ENCODE measurements at places on chromosomes 2 and 18.

GRCh38 chr2:27849558-27850205 lies 40.5 kb downstream of the RBKS start:
- no peak for DNase-seq

DNA sequence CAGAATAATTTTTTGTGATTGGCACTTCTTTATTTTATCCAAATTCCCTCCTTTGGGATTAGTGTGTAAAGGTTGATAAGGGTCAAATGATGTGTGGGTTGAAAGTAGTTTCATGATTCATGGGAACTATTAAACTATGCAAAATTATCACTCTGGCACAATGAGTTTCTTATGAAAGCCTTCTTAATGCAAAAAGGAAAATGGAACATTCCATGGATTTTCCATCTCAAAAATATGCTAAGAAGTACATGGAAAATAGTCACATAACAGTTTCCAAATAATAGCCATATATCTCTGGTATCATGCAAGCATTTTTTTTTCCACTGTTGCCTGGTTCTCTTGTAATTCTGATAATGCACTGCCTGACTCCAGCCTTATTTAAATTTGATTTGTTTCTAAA lies 639.7 kb downstream of the NR4A2 start:
- DNase-seq, result no peak

DNA sequence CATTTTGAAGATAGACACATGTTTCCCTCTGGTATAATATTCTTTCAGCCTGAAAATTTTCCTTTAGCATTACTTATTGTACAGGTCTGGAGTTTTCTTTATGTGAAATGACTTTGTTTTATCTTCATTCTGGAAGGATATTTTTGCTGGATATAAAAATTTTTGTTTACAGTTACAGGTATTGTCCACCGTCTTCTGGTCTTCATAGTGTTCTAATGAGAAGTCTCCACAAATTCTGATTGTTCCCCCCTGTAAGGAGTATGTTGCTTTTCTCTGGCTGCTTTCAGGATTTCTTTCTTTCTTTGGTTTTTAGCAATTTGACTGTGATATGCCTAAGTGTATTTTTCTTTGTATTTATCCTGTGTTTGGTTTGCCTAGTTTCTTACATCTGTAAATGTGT lies 15.0 kb downstream of the UBXN4 start:
- DNase-seq, result no peak

- no peak for DNase-seq
Measured at GRCh38 chr2:72716601-72717000, 109.2 kb downstream of the EXOC6B start.

- DNase-seq, result no peak
Measured at GRCh38 chr18:68480196-68480595, 234.7 kb downstream of the TMX3 start.

GRCh38 chr18:10006311-10006893 lies 92.6 kb downstream of the VAPA start:
- DNase-seq, result no peak

DNA sequence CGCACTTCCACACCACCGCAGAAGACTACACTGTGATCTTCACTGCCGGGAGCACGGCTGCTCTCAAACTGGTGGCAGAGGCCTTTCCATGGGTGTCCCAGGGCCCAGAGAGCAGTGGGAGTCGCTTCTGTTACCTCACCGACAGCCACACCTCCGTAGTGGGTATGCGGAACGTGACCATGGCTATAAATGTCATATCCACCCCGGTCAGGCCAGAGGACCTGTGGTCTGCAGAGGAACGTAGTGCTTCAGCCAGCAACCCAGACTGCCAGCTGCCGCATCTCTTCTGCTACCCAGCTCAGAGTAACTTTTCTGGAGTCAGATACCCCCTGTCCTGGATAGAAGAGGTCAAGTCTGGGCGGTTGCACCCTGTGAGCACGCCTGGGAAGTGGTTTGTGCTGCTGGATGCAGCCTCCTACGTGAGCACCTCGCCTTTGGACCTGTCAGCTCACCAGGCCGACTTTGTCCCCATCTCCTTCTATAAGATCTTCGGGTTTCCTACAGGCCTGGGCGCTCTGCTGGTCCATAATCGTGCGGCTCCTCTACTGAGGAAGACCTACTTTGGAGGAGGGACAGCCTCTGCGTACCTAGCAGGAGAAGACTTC lies 12.5 kb downstream of the MOCOS start:
- DNase-seq, result no peak

- no peak for DNase-seq
Measured at GRCh38 chr2:98134172-98135005, 47.4 kb downstream of the VWA3B start.

DNA sequence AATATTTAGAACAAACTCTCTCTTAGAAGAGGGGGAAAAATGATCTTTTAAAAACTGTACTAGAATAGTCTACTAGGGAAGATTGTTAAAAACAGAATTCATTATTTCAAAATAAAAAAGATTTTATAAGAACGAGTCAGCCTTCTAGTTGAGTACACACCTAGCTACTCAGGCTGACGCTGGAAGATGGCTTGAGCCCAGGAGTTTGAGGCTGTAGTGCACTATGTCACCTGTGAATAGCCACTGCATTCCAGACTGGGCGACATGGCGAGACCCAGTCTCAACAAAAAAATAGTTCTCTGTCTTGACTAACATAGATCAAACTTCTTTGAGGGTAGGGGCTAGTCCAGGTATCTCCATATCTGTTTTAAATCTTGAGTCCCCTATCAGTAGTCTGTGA lies 33.9 kb downstream of the ERLEC1 start:
- DNase-seq, result no peak

DNA sequence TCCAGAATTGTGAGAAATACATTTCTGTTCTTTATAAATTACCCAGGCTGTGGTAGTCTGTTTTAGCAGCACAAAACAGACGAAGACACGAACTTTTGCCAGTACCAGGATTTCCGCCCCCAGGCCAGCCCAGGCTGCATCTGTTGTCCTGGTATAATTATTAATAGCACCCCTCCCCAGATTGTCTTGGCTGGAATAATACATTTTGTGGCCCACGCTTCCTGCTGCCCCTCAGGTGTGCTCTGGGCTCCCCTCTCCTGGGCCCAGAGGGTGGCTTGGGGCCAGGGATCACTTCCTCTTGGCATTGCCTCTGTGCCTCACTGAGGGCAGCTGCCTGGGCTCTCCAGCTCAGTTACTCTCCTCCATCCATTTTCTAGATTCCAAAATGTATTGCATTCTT lies 102.1 kb upstream of the HS6ST1 start:
- DNase-seq, result no peak

DNA sequence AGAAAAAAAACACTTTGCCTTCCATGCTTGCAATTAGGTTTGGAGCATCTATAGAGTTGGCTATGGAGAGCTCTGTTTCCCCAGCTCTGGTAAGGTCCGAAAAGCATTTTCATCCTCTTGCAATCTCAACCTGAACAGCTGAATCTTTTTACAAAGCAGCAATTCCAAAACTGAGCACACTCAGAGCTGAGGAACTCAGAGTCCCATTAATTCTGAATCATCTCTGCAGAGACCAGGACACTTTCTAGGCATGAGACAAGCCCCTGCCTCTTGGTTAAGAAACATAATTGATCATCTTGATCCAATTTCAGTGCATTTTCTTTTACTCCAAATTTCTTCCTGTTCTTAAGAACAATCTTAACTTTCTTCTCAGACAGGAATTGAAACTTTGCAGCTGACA lies 4.2 kb downstream of the CNGA3 start:
- DNase-seq, result no peak

GRCh38 chr2:211055438-211055837 lies 499.0 kb downstream of the CPS1 start:
- no peak for DNase-seq

- no peak for DNase-seq
Measured at GRCh38 chr2:83582589-83582988, 876.5 kb downstream of the SUCLG1 start.

GRCh38 chr18:38460657-38461056 lies 895.1 kb upstream of the CELF4 start:
- no peak for DNase-seq

- DNase-seq, result no peak
Measured at GRCh38 chr2:142721015-142721414, 156.4 kb upstream of the KYNU start.

DNA sequence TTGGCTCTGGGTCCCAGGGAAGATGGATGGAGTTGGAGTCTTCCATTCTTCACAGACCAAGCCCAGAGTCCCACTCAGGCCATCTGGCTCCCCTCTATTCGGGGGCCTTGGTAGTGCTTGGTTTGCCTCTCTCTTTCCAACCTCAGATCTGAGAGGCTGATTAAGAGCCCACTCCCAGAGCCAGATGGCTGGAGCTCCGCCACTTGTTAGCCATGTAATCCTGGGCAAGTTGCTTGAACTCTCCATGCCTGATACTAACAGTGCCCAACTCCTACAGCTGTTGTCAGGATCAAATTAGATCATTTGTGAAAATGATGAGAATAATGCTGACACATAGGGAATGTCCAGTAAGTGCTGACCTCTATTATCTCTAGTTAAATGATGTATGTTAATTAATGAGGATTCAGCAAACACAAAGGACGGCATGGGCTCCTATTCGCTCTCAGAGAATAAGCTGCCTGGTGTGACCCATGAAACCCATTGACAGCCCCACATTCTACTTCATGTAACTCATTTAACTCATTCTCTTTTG lies 46.6 kb upstream of the SLC14A1 start:
- no peak for DNase-seq

GRCh38 chr18:36811955-36812354 lies 16.8 kb downstream of the TPGS2 start:
- DNase-seq, result no peak

- no peak for DNase-seq
Measured at GRCh38 chr2:23767876-23768621, 158.9 kb downstream of the ATAD2B start.

- no peak for DNase-seq
Measured at GRCh38 chr2:42338567-42339190, 22.3 kb downstream of the COX7A2L start.

- no peak for DNase-seq
Measured at GRCh38 chr2:220394433-220394832, 767.0 kb downstream of the SLC4A3 start.

- no peak for DNase-seq
Measured at GRCh38 chr18:49757513-49758262, 55.6 kb downstream of the ACAA2 start.

DNA sequence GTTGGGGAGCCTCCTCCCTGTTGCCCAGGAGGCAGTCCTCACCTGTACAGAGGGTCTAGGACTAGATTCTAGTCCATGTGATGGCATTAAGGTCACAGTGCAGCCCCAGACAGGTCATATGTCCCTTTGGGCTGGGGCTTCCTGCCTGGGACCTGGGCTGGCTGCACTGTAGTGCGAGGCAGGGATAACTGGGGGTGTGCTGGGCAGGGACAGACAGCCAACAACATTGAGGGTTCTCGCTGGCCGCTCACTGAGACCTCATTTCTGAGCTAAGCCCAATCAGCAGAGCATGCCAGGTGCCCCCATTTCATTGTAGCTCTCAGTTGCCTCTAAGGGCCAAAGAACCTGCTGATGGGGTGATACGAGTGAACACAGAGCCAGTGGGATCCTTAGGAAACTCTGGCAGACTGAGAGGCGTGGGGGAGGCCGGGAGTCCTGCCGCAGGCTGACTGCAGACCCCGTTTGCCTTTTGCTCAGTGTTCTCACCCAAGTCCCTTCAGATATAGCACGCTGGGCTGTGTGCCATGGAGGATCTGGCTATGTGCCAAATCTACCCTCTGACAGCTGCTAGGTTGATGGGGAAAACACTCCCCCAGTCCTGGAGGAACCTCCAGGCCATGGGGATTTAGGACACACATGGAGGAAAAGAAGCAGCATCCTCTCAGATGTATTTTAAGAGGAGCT lies 51.9 kb downstream of the DYSF start:
- no peak for DNase-seq

DNA sequence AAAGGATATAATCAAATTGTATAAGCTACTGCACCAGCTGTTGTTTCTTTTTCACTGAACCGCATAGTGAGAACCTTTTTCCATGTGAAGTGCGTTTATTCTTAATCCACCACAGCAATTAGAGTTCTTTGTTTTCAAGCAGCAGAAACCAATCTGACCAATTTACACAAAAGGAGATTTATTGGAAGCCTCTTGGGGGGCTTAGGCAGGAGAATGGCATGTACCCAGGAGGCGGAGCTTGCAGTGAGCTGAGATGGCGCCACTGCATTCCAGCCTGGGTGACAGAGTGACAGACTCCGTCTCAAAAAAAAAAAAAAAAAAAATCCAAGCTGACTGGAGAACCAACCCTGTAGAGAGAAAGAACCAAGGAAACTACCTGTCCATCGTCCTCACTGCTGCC lies 10.0 kb downstream of the ADNP2 start:
- DNase-seq, result no peak

DNA sequence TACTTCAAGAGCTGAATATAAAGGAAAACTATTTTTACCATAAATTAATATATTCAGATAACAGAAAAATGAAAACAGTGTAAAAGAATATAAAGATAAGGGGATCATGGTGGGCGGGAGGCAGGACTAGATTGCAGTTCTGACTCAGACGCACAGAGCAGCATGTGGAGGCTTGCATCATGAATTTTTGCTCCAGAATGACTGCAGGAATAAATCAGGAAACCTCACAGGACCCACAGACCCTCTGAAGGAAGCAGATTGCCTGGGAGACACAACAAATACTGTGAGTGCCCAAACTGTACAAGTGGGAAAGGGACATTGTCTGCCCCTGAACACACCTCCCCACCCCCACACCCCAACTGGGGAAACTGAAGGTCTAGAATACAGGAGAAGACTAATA lies 19.2 kb upstream of the SIGLEC15 start:
- DNase-seq, result no peak

- DNase-seq, result no peak
Measured at GRCh38 chr18:10705786-10706185, 180.0 kb downstream of the NAPG start.

GRCh38 chr2:224263571-224264043 lies 138.3 kb downstream of the FAM124B start:
- no peak for DNase-seq

DNA sequence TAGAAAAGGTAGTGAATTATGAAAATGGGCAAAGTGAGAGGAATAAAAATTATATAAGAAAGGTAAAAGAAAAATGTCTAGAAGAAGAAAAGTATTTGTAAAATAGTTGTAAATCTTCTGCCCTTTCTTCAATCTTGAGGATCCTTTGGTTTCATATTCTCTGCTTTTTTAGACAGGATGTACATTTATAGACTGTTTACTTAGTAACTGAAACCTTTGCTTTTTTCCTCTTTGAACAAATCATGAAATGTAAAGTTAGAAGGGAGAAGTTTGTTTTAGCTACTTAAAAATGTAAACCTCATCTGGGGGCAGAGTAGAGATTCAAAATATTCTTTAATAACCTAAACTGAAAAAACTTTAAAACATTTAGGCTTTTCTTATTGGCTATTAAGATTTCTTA lies 150.4 kb upstream of the ITGA4 start:
- DNase-seq, result no peak

DNA sequence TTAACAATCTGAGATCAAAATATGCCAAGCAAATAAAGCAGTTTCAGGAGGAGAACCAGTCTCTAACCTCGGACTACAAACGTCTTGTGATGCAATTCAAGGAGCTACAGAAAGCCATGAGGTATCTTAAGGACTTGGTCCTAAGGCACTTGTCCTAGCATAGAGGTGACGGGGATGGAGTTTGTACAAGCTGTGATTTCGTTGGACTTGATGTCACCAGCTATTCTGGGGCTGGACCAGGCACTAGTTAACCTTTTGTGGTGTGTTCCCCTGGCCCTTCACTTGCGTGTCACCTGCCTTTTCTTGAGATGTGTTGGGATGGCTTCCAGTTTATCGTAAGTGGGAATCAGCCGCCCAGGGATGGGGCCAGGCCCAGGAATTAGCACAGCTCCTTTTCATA lies 33.7 kb downstream of the OTOF start:
- DNase-seq, result no peak

GRCh38 chr2:149112068-149112467 lies 73.6 kb downstream of the LYPD6B start:
- DNase-seq, result no peak

GRCh38 chr2:209771474-209772289 lies at the start of gene UNC80:
UNC80 (plus strand) TSS chr2:209771832; CDS start chr2:209772073, 241 bp downstream.
- DNase-seq, result no peak
